ENCODE measurements at places on chromosomes 5 and 9.

GRCh38 chr9:37128051-37128450 is 7.7 kb downstream of the ZCCHC7 start:
- no peak for DNase-seq

GRCh38 chr9:83285445-83286225 is 222.7 kb upstream of the RASEF start:
- DNase-seq: no peak

GRCh38 chr5:82376307-82376706 is 98.2 kb upstream of the RPS23 start:
- DNase-seq: no peak

DNA sequence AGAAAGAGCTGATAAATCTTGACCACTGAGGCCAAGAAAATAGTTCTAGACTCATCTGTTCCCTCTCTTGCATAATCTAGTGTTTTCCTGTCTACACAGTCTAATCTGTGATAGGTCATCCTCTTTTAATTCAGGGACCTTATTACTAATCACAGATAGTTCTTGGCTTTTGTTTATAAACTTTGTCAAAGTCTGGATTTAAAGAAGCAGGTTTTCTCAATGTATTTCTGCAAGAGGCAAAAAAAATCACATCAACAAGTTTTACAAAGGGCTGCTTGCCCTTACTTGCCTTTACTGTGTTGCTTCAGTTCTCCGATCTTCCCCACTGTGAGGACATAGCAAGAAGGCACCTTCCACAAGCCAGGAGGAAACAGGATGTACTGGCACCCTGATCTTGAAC is 43.9 kb upstream of the MTAP start:
- no peak for DNase-seq

DNA sequence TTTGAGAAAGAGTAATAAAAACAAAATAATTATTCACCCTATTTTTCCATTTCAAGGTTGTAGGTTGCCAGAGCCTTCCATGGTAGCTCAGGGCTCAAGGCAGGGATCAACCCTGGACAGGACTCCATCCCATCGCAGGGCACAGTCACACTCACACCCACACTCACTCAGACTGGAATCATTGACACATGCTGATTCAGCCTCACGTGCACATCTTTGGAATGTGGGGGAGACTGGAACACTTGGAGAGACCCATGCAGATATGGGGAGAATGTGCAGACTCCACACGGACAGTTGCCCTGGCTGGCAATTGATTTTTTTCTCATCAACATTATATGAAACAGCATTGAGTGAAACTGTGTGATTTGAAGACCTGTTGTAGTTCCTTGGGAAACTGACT is 234.1 kb downstream of the ADGRV1 start:
- no peak for DNase-seq

DNA sequence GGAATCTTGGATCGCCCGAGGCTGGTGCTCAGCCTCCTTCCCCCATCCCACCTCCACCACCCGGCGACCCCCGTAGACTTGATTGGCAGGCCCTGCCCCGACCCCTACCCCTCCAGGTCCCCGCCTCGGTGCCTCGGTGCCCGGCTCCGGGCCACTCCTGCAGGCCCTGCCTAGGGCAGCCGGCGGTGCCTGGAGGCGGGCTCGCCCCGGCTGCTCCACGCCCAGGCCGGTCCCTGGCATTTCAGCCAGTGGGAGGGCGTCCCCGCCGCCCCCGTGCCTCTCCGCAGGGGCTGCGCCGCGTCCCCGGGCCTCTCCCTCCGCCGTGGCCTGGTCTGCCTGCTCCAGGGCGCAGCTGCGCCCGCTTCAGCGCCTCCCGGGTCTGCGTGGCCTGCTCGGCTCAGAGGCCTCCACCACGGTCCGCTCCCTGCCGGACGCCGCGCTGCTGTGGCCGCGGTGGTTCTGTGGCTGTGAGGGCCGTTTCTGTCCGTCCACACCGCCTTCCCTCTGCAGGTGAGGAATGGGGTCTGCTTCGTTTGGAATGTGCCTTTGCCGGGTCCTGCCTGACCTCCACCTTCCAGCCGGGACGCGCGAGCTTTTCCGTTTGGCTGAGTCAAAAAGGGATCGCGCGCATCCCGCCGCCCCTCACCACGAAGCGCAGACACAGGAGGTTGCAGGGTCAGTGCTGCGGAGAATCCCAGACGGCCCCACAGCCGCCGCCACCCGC is 48.3 kb upstream of the IRX4 start:
- no peak for DNase-seq

- DNase-seq: no peak
Measured at GRCh38 chr9:35918780-35919179, 9.5 kb downstream of the SPAAR start.

DNA sequence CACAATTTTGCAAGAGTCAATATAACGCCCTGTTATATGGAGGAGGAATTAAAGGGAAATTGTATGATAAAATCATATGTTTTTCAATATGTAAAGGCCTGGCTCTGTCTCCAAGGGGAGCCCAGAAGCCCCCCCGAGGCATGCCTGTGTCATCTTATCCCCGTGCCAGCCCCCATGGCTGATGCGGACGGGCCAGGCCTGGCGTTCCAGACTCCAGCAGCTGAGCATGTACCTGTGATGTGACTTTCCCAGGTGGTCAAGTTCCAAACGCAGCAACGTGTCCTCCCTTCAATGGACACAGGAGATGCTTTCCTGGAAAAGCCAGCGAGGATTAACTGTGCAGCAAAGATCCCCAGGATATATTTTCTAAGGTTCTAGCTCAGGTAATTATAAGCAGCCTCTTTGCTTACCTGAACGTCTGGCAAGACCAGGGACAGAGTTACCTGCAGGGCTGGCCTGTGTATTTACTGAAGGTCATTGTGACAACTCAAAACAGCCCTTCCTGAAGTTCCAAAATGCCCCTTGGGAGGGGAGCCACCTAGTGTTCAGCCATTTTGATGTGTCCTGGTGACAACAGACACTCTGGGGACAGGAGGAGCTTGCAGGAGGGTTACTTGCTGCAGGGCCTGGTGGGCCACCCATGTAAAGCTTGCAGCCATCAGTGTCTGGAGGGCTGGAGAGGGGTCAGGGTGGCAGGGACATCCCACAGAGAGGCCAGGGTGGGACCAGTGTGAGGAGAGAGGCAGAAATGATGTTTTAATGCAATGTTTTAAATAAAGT is 53.3 kb upstream of the RNU6ATAC start:
- no peak for DNase-seq
